ENCODE measurements at places on chromosomes 4 and X.

DNA sequence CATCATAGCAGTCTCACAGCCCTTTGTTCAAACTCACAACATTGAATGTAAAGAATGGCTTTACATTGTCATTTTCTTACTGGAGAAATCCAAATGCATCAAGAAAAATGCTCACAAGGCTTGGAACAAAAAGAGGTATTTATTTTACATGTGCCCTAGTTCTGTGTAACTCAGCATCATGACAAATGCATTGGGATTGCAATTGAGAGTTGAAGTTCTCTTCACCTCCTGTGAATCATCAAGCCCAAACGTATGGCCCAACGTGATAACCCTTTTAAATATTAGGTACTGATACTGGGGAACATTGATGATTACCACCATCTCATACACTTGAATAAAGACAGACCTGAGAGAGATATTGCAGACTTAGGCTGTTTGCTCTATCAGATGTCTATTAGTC lies 61.6 kb downstream of the GASK1B start:
- DNase-seq: no peak

DNA sequence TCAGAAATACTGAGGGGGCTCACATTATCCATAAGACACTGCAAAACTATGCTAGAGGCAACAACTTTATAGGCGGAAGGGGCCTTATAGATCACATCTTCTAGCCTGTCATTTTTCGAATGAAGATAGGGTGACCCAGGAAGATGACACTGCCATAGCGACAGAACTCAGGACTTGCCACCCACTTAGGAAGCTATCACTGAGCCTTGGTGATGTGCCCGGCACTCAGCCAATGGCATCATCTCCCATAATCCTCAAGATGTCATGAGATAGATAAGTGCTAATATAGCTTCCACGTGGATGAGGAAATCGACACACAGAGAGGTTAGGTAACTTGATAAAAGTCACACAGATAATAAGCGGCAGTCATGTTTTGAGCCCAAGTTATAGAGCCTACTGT lies 346.6 kb downstream of the DHX15 start:
- no peak for DNase-seq

DNA sequence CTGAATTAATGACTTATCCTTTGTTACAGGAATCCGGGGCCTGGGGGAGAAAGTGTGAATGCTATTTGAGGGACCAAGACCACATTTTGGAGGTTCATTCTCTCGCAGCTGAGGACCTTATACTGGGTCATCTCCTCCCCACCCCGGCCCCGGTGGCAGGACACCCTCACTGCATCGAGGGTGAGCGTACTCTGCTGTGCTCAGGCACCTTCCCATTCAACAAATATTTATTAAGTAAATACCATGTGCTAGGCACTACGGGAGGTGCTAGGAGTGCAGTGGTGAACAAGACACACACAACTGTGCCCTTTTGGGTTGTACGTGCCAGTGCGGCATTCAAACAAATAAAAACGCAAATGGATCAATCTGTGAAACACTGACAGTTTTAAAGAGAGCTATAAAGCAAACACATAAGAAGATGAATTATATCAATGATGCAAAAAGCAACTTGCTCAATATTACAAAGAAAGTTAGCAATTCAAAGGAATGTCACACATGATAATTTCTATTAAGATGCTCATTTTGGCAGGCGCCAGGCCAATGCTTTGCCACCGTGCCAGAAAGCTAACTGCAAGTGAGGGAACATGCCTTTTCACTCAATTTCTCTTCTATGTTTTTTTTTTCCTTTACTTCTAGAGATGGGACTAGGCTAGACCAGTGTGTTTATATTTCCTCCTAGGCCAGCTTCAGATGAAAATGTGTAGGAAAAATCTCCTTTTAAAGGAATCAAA lies 24.6 kb downstream of the ADGRG2 start:
- no peak for DNase-seq

DNA sequence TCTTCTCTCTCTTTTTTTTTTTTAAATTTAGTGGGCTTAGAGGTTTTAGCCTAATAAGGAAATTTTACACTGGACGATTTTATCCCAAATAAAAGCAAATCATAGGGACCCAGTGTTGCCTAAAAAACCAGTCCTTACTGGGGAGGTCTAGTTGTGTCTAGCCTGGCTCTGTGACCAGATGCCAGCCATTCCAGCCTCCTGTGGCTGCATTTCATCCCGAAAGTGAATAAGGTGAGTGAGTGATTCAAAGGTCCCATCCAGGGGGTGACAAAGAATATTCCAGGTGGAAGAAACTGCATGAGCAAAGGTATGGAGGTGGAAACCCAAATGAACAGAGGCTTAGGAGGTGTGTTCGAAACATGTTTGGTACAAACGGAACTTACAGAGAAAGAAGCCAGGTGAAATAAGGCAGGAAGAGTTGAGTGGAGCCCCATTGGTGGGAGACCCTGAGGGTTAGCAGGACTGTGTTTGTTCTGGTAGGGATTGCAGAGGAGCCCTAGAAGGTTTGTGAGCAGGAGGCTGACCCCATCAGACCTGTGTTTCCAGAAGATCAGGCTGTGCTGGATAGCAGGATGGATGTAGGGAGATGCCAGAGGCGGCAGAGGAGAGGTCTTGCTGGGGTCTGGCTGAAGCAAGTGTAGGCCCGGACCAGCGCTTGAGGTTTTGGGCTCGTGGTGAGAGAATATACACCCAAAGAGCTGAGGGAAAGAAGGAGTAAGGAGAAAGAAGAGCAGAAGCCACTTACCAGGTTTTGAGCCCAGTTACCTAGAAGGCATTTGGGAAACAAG lies 31.6 kb downstream of the PTTG2 start:
- DNase-seq: no peak

DNA sequence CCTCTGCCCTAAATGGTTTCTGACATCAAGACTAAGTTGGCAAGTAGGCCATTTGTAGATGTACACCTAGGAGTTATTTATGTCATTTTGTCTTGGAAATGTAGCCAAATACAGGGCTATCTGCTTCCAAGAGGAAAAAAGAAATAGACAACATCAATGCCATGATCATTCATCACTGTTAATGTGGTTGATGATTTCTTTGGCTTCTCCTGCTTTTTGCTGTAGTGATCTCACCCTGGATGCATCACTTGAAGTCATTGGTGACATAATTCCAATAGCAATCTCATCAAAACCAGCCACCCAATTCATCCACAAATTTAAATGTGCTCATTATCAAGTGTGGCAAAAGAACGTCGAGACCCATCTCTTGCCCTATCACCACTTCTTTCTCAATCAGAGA lies 222.6 kb upstream of the PPARGC1A start:
- DNase-seq: no peak

- DNase-seq: no peak
Measured at GRCh38 chr4:181855307-181855706, 387.9 kb upstream of the TENM3 start.

DNA sequence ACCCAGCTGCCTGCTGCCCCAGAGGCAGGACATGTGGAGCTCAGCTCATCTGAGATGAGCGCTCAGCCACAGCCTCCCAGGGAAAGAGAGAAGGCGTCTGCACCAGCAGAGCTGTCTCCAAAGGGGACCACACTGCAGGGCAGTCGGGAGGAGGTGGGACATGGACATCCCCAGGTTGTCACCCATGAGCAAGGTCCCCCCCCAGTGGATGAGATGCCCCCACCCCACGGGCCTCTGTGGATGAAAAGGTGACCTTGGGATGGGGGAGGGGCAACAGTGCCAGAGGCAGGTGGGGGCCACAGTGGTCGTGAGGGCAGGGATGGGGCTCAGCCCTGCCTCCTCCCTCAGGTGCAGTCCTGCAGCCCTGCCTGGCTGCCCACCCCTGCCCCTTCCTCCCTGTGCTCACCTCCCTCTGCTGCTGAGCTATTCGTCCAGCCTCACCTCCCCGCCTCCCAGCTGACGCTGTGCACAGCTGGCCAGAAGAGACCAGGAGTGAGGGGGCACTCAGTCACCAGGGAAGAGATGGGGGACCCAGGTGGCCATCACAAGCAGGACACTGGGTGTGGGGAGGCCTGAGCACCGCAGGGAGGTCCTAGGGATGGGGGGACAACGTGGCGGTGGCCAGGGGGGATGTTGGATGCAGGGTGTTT lies 9.3 kb downstream of the NKX1-1 start:
- no peak for DNase-seq

DNA sequence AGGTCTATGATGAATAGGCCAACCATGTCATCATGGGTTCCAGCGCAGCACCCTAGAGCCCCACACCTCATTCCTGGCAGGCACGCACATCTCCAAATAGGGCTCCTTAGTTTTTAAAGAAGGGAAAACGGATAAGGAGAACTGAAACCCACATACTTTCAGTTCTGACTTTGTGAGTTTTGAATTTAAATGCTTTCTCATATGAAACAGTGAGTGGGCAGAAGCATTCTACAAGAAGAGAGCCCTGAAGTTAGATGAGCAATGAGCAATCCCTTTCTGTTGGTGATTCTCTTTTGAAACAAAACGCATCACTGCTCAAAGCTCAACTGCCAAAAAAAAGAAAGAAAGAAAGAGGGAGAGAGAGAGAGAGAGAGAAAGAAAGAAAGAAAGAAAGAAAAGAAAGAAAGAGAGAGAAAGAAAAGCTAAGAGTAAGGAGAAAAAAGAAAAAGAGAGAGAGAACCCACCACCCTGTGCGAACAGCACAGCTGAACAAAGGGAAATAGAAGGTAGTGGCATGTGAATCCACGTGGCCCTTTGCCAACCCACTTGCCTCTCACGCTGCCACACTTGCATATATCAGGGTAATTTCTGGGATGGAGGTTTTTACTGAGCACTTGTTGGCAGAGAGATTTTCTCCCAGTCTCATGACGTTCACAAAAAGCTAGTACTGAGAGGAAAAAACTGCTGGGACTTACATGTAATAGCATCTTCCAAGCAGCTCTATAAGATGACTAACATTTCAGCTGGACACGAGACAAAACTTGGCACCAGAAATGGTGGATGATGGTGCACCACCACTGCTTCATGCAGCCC lies 31.0 kb downstream of the TMSB4X start:
- no peak for DNase-seq

DNA sequence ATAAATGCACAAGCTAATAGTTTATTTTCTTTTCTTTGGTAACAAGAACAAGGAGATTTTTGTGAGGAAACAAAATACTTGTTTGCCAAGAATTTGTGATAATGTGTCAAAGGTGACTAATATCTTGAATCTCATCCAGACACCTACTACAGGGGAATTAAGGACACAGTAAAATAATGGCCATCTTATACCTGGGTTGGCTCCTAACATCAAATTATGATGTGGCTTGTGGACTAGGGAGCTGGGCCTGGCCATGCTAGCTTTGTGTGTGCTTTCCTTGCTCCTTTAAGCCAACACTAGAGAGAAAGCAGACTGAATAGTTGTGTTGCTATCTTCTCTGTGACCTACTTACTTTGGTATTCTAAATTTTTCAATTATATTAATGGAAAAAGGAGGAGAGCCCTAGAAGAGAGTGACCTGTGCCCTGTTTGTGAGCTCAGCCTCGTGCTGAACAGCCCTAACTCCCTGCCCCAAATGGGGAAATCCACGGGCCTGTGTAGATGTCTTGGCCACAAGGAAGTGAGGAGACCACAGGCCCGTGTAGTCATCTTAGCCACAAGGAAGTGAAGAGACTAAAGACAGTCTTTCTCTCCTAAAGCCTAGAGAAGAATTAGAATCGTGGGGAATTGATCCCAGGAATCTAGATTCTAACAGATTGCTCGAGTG lies 23.3 kb downstream of the ARHGAP24 start:
- no peak for DNase-seq

GRCh38 chr4:54568184-54568583 lies 89.6 kb upstream of the KIT start:
- DNase-seq: no peak

DNA sequence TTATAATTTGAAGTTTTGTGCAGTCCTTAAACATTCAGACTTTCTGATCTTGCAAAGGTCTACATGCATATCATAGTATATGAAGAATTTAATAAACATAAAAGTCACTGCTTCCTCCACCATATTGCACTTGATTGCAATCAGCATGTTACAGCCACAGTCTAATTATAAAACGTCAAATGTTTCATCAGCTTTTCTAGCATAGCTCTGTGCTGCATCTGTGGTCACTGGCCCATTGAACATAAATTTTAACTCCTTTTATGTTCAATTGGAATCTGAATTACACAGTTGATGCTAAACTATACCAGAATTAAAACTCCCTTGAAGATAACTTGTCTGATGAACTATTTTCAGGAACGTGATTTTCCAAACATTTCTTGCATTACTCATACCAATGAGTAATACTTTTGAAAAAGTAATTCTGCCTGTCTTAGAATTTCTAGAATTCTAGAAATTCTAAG lies 329.1 kb downstream of the GALNTL6 start:
- DNase-seq: no peak

DNA sequence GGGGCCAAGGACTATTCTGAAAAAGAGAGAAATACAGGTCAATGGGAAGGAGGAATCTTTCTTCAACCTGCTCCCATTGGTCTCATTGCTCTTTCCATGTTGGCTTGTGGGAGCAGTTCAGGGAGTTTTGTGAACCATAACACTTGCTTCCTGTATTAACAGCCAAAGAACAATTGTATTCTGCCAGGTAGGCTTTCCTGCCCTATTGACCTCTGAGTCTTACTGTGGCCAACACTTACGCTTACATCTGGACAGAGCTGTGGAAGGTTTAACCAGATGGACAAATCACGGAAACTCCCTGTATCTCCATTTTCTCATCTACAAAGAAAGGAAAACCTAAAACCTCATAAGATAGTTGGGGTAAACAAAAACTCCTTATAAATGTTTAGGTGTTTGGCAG lies 30.7 kb downstream of the MID1IP1 start:
- DNase-seq: no peak

DNA sequence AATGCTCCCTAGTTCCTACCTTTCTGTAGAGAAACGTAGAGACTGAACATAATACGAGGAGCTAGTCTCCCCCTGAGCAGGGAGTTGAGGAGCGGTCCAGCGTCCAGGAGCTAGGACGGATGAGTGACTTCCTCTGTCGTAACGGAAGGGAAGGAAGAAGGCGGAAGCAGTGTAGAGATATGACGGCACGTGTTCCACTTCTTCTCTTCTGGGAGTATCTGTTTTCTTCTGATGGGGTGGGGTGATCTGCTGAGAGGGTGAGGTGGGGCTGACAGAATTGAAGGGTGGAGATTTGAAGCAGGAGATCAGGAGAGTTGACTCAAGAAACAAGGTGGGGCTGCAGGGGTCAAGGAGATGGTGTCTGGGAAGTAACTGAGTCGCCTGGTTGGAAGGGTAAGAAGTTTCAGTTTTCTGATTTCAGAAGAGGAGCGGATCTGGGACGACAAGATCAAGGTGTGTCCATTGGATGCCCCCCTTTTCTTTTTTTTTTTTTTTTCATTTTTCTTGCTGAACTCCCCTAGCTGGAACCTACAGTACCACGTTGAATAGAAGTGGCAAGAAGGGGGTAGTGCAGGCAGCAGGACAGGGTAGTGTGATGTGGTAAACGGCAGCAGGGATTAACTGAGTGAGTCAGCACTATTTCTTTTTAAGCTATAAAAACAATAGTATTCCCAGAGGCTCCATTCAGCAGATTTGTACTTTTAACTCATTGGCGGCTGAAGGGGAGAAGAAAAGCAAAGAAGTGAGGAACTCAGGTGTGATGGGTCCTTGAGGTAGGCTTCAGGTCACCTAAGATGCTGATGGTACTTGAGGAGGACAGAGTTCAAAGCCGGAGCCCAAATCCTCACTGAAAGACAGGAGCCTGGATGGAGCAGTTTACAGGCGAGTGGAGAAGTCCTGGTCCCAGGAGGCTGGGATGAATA lies 50.8 kb upstream of the SETD7 start:
- no peak for DNase-seq

- DNase-seq: no peak
Measured at GRCh38 chrX:10922159-10922558, 189.0 kb upstream of the HCCS start.

Measured in NCI-H187 treated with DMSO at 0.1 percent for 48 hours (cell line).